EL (cell line): ENCODE measurements at places on chromosomes 13 and 19.

GRCh38 chr13:40697711-40698110 is 31.3 kb upstream of the FOXO1 start:
- no peak for DNase-seq

- no peak for DNase-seq
Measured at GRCh38 chr19:12527034-12527836, 24.0 kb downstream of the ZNF564 start.

- DNase-seq = no peak
Measured at GRCh38 chr13:100872761-100873160, 198.2 kb upstream of the TMTC4 start.

GRCh38 chr13:112844879-112845278 is 124.1 kb upstream of the MCF2L start:
- no peak for DNase-seq

DNA sequence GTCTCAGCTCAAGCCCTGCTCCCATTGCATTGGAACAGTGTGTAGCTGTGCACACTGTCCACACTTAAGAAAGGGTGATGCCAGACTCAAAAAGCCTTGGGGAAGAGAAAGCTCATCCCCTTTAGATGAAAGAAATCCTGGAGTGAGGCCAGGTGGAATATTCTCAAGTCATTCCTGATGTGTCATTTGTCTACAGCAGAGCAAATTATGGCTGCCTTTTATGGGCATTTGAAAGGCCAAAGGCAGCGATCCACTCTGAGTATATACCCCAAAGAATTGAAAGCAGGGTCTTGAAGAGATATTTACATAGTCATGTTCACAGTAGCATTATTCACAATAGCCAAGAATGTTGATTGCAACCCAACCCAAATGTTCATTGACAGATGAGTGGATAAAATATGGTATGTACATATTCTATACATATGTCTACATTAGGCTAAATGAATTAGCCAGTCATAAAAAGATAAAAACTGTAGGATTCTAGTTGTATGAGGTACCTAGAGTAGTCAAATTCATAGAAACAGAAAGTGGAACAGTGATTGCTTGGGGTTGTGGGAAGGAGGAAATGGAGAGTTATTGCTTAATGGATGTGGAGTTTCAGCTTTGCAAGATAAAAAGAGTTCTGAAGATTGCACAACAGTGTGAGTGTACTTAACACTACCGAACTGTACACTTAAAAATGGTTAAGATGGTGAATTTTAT is 214.9 kb downstream of the KCNRG start:
- peak; percentile 40 for DNase-seq

DNA sequence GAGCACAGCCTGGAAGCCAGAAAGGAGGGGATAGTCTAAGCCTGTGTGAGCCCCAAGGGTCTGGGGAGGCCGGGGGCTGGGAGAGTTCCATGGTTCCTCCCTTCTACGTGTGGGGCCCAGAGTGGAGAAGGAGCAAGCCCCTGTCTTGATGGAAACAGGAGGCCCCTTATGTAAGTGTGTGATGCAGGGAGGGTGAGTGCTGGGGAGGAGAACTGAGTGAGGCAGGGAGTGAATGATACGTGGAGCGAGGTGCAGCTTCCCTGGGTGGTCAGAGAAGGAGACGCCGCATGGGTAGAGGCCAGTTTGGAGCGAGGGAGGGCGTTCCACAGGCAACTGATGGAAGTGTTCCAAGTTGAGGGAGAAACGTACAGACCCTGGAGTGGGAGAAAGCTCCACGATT is 16.0 kb downstream of the MAG start:
- no peak for DNase-seq

GRCh38 chr19:2962018-2962670 is 15.2 kb upstream of the TLE6 start:
- DNase-seq = peak; percentile 80

DNA sequence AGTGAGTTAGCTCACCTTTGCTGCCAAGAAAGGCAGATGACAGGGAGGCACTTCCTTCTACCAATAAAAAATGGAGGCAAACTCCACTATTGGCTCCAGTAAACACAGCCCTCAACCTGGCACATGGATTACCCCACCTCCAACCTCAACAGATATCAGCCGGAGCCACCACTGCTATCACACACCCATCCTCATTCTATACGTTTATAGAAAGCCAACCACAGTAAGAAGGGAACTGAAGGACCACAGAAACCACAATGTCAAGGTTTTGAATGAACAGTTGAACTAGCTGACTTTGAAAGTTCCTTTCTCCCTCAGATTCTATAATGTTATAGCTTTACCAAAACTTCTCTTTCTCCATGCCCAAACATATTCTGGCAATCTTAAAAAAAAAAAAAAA is 526.2 kb downstream of the UQCRFS1 start:
- no peak for DNase-seq

- DNase-seq = no peak
Measured at GRCh38 chr19:51009061-51009891, 7.9 kb upstream of the KLK8 start.

GRCh38 chr13:32941368-32941767 is 74.9 kb upstream of the KL start:
- DNase-seq = no peak

GRCh38 chr13:98781905-98782304 is 29.4 kb upstream of the SLC15A1 start:
- DNase-seq = no peak

- DNase-seq = peak; percentile 81
Measured at GRCh38 chr19:48558018-48558684, 6.2 kb downstream of the SULT2B1 start.

GRCh38 chr19:38255383-38256014 is 675 bp downstream of the PPP1R14A start:
- DNase-seq = no peak

DNA sequence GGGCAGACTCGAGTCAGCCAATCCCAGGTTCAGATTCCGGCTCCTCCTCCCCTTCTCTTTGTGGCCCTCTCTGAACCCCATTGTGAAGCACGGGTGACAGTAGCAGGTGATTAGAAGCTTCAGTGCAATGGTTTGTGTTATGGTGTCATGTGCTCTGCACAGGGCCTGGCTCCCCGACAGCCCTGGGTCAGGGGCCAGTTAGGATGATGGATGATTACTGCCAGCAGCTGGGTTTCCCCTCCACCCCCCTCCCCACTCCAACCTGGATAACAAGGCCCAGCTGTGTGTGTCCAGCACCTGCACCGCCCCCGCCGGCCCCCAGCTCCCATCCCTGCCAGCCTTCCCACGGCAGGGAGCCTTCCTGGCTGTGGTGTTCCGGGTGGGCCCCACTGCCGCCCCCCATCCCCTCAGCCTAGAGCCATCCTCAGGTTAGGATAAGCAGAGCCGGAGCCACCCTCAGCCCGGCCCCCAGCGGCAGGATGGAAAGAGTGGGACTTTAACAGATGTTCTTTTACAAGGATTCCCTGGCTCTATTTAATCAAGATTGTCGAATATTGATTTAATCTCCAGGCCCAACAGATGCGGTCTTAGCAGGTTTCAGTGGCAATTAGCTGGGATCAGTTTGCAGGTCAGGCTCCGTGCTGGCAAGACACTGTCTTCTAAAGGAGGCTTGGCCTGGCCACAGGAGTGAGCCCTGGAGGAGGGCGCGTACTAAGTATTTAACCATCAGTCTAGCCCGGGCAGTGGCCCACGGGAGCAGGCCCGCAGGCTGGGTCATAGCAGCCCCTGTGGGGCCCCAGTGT is 156.2 kb downstream of the SIPA1L3 start:
- DNase-seq = no peak

- no peak for DNase-seq
Measured at GRCh38 chr13:29171244-29171643, 351.1 kb downstream of the MTUS2 start.

DNA sequence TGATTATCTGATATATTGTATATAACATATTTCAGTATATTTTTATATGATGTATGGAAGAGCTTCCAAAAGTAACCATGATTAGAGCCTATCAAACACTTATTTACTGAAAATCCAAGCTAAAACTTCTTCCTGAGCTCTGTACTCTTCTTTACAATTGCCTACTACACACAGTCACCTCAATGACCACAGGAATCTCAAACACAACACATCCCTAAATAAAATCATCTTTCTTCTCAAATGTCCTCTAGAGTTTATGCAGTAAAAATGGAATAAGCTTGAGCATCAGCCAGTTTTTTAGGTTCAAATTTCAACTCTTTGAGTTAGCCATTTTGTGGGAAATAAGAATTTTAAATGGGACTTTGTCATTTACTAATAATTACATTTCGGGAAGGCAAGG is 102.6 kb upstream of the FNDC3A start:
- DNase-seq = no peak
